Stimulated activated CD4-positive, alpha-beta T cell treated with anti-CD3 and anti-CD28 coated beads, Interleukin-1b, Interleukin-23, amount 100 ng/mL, for 1 hour (primary cell): ENCODE measurements at places on chromosomes 1 and 21.

DNA sequence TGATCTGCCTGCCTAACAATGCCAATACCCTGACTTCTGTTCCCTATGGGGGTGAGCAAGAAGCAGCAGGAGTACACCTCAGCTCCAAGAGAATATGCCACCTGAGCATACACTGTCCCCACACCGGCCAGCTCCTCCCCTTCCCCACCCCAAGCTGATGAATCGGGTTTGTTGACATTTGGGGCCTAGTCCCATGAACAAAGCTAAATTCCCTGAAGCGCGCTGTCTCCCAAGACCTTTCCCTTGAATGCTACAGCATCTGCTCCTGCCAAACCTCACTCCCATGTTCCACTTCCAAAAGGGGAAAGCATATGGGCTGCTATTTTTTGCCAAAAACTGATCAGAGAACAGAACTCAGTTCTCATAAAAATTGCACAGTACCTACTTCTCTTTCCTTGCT lies 220.4 kb upstream of the CAMK1G start:
- no peak for DNase-seq

GRCh38 chr1:211378844-211379243 lies 52.2 kb downstream of the TRAF5 start:
- no peak for DNase-seq

DNA sequence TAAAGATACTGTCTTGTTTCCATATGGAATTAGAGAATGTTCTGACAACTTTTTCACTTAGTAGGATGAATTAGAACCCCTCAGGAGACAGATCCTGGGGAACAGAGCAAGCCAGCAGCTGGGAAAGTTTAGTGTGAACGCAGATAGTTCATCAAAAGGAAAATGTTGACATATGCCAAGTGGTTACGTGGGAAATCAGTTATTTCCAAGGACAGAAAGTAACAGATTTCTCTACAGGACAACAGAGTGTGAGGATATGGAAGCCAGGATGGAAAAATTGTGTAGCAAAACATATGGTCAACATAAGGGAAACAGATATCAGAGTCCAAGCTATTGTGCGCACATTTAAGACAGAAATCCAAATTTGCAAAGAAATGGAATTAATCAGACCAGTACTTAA lies 419.5 kb downstream of the LRRIQ3 start:
- DNase-seq, result no peak

DNA sequence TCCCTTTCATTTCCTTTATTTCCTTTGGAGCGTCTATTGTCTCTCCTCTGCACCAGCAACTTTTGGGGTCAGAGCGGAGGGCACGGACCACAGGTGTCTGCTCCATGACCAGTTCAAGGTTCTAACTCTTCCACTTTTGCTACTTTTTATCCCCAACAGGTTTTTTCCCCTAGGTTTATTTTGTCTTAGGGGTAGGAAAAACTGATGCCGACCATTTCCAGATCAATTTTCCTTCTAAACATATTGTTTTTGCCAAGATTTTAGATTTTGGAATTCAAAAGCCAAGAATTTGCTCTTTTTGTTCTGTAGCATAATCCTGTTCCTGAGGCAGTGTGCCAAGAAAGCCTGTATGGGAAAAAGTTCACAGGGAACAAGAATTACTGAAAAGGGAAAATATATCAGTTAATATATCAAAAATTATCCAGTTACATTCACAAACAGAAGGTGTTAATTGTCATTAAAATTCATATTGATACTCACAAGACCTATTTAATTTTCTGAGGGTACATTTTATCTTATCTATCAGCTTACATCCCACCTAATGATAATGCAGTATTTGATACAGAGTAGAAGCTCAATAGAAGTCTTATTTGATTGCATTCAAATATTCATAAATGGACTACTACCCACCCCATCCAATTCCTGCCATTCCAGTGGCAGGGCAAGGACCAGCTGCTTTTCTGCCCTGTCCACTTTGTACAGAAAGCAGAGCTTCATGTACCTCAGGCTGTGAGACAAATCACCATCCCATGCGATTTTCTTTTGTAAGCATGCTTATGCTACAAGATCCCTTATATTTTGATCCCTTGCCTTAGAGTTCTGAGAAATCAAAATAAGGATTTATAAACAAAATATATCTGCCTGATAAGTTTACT lies 31.2 kb downstream of the TSEN15 start:
- no peak for DNase-seq

DNA sequence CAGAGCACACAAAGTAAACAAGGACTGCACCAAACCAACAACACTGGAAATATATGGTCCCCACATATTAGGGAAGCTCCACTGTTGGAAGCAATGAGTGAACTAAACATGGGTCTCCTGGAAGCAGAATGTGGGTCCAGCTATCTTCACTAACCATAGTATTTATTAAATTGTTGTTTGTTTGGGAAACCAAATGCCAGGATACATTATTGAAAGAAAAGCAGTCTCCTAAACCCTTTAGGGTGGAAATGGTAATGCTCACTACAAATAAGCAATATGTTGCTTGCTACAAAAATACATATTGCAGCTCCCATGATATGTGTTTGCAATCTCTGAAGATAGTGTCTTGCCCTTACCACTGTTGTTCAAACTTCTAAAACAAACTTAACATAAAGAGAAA lies 2.2 kb downstream of the NEGR1 start:
- DNase-seq, result no peak

- DNase-seq, result no peak
Measured at GRCh38 chr1:211347077-211347844, 20.6 kb downstream of the TRAF5 start.

DNA sequence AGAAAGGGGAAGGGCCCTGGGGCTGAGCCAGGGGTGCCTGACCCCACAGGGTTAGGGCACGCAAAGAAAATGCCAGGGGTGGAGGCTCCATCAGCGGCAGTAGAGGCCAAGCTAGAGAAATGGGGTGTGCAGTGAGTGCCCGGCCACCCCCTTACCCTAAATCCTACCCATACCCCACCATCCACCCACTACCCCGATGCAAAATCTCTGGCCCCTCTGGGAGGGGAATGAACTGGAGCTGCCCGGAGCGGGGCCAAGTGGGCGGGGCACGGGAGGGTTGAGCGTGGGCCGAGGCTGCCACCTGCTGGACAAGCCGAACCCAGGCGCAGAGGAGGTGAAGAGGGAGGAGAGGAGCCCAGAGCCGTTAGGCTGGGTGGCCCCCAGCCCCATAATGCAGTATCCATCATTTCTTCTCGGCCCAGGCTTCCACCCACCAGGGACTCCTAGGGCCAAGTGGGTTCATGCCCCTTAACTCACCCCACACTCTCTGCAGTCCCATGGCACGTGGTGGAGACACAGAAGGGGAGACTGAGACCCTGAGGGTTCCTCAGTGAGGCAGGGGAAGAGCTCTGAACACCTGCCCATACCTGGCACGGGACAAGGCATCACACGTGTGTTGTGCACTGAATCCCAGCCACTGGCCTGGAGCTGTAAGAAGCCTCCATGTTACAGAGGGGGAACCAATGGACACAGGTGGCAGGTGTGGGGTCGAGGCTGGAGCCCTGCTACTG lies 1.4 kb upstream of the C1QC start:
- DNase-seq, result peak; percentile 23

- no peak for DNase-seq
Measured at GRCh38 chr1:223180731-223181321, 37.8 kb upstream of the TLR5 start.

GRCh38 chr1:219876798-219877209 lies 51.6 kb downstream of the SLC30A10 start:
- DNase-seq, result no peak
